ENCODE measurements at places on chromosomes 7 and 10.

- no peak for DNase-seq
These were observed 502.8 kb downstream of the GLRX3 start for GRCh38 chr10:130638991-130639390.

DNA sequence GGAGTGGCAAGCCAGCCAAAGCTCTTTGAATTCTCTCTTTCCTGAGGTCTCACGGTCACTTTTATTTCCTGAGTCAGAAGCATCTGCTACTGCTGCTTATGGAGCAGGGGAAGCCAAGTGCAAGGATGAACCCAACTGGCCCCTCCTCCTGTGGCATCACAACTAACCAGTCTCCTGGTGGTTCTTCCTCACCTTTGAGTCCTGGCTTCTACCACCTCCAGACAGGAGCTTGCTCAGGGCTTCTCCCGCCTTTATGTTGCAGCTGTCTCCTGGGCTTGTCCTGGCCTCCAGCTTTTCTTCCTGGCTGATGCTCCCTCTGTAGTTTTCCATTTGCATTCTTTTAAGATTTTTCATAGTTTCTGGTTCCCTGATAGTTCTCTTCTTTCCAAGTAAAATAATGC lies 349.7 kb upstream of the NRP1 start:
- DNase-seq, result no peak

- DNase-seq, result no peak
These were observed 134.1 kb downstream of the ADARB2 start for GRCh38 chr10:1603181-1603580.

DNA sequence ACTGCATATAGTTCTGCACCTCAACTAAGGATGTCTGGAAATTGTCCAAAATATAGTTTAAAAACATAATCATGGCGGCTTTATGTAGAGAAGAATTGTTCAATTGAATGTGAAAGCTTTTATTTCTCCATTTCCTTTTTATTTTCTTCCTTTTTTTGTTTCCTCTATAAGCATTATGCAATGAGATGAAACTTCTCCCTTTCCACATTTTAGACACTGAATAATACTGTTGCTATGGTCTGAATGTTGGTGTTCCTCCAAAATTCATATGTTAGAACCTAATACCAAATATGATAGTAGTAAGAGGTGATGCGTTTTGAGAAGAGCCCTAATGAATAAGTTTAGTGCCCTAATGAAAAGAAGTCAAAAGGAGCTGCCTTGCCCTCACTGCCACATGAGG lies 175.0 kb downstream of the RNLS start:
- no peak for DNase-seq

GRCh38 chr7:31102151-31102972 lies 50.3 kb downstream of the ADCYAP1R1 start:
- no peak for DNase-seq

- DNase-seq, result no peak
These were observed 68.1 kb upstream of the LEP start for GRCh38 chr7:128172963-128173362.

GRCh38 chr7:157542068-157543021 lies 205.5 kb downstream of the DNAJB6 start:
- no peak for DNase-seq

- DNase-seq, result peak; percentile 68
These were observed 9.7 kb downstream of the ATP6V0E2 start for GRCh38 chr7:149883452-149883861.

DNA sequence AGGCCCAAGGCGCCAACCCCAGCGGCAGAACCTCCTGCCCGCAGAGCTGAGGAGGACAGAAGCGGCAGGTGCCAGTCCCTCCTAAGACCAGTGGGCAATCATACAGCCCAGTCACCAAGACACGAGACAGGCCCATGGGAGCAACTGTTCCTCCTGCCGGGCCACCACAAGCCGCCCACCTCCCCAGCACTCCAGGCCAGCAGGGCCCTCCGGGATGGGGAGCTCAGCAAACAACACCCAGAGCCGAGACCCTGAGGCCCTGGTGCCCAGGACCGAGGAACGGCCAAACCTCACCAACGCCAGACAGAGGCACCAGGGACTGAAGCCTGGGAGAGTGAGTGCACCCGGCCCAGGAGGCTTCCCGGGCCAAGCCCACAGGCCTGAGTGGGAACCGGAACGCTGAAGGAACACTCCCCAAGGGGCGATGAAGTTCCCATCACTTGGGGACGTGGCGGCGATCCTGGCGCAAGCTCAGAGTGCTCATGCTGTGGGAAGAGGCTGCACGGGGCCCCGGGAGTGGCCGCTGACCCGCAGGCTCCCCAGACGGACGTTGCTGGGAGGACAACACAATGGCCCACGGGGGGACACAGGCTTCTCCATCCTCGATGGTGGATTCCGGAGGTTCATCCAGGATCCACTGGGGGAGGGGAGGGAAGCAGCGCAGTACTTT lies 35.1 kb downstream of the GPER1 start:
- no peak for DNase-seq

GRCh38 chr7:117937753-117938483 lies 64.7 kb upstream of the CTTNBP2 start:
- DNase-seq, result no peak

DNA sequence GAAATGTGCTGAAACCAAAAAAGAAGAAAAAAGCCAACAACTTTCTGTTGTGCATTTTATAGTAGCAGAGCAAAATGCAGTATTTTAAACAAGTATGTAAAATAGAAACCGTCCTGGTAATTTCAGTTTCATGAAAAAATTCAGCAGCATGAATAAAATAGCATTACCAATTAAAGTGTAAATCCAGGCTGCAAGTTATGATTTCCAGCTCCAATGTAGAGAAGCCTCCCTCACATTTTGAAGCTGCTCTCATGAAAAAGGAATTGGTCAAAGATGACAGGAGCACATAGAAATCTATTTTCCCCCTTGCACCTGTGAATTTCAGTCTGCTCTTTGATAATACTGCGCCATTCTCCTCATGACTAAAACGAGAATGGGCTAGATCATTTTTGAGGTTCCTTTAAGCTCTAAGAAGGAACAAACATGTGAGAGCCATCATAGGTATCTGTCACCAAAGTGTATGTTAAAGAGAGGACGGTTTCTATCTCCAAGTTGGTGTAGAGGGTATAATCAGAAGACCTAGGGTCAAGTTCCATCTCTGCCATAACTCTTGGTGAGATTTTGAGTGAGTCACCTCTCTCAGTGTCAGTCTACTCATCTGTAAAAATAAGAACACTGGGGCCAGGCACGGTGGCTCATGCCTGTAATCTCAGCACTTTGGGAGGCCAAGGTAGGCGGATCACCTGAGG lies 107.5 kb downstream of the MTPAP start:
- DNase-seq, result no peak

GRCh38 chr7:50268990-50269389 lies 35.5 kb upstream of the IKZF1 start:
- no peak for DNase-seq

- DNase-seq, result no peak
These were observed 61.6 kb downstream of the LHPP start for GRCh38 chr10:124522933-124523871.

- no peak for DNase-seq
These were observed 31.1 kb upstream of the LRRN3 start for GRCh38 chr7:111059833-111060232.

DNA sequence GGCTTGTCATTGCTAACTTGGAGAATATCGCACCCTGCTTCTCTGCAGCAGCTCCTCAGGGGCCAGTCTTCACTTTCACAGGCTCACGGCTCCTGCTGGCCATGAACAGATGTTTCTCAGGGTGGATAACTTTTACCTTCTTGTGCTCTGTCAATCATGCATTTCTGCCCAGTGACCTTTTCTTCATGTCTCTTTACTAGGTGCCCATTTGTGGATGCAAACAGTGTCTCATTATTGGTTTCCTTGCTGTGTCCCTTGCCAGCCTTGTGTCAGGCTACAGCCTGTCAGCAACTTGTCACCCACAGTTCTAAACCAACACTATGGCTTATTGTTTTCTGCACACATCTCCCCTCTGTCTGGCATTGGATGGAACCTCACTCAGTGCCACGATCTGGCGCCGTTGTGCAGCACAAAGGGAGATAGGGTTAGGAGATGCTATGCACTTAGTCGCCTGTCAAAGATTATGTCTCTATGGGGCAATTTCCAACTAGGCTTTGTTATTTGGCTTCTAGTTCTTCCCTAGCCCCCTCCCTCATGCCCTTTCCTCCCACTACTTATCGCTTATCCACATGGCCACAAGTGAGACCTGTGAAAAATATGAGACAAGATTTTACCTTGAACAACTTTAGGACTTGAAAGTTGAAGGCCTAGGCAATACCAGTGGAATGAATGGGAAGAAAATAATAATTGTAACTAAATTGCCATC lies 45.7 kb upstream of the NXPH1 start:
- DNase-seq, result no peak

DNA sequence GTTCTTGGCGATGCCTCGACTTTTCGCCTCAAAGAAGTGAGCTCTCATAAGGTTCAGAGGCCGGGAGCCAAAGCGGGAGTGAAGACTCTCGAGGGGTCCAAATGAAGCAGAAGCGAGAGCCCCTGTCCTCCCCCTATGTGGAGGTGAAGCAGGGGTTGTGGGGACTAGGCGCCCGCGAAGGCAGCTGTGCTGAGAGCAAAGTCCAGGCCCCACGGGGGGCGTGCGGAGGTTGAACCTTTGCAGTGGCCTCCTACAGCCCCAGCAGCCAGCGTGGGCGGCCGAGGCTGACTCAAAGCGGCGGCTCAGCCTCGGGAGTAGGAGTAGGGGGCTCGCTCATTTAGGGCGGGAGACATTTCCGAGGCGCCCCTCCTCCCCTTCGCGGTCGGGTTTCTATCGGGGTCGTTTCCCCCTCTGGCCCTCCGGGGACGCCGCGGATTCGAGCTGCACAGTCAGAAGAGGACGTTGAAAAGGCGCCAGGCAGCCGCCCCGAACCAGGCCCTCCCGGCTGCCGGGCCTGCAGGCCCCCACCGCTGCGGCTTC lies 553 bp upstream of the ADD3 start:
- no peak for DNase-seq

DNA sequence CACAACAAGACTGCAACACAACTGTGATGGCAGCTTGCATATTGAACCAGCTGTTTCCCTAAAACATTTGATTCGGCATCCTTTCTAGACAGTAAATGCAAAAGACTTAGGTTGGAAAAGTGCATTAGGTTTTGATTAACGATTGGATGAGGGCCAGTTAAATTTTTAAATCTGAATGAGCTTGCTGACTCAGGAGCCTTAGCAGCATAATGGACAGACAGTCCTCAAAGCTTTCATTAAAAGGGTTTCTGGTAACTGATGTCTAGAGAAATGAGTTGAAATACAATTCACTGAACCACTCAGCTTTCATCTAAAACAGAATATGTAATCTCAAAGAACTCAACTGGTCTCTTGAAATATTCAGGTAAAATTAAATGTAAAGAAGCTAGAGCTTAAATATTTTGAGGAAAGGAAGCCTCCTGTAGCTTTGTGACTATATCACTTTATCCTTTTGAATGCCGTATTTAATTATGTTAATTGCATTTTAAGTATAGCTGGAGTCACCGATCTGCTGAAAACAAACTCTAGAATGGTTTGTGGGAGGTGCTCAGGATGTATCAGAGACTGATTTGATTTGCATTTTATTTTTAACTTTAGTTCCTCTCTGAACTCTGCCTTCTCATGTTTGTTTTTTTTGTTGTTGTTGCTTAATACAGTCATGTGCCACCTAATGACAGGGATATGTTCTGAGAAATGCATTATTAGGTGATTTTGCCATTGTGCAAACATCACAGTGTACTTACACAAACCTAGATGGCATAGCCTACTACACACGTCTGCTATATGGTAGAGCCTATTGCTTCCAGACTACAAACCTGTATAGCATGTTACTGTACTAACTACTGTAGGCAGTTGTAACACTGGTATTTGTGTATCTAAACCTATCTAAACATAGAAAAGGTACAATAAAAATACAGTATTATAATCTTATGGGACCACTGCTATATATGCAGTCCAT lies 29.2 kb upstream of the ATRNL1 start:
- no peak for DNase-seq

DNA sequence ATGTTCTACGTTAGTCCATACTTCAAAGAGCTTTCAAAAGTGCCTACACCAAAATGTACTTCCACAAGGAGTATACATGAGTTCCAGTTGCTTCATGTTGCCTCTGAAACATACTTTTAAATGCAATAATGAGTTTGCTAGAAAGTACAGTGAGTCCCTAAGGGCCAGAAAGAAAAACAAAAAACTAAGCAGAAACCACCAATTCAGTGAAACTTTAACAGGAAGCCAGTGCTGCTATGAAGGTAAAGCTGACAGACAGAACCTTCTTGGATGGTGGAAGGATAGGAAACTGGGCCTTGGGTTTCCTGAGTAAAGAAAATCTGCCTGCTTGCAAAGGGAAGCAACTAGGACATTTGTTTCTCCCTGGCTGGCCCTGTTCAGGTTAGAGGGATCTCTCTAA lies 104.2 kb downstream of the CTTNBP2 start:
- DNase-seq, result no peak

GRCh38 chr7:149816794-149817193 lies 21.4 kb upstream of the ZNF862 start:
- no peak for DNase-seq

DNA sequence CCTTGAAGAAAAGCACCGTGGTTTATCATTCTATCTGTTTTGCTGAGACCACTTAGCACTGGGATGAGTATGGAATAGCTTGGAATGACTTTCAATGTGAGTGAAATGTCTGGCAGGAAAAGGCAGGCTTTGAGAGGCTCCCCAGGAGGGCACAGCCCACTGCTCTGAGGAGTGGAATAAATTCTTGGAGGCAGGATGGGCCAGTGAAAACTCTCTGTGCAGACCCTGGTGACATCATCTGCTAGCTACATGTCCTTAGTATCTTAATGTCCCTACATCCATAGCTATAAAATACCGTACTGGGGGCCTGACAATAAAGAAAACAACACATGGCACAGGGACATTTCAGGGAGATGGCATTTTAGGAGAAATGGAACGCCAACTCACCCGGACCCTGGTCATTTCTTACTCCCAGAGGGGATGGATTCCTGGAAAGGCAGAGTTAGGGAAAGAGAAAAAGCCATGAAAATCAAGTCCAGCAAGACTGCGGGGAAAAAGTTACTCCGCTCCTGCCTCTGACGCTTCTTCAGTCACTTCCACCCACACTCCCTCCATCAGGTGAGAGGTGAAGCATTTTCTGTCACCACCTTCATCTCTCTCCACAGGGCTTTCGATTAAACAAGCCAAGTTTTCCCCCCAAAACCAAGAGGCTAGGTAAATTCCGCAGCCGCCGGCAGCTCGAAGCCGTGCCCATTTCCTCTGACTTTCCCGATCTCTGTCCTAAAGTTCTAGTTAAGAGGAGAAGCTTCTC lies 991 bp downstream of the ZNF239 start:
- DNase-seq, result no peak

- peak; percentile 15 for DNase-seq
These were observed 169.9 kb upstream of the ASAH2 start for GRCh38 chr10:50421026-50421719.
